ENCODE measurements at places on chromosomes 5 and 9.

DNA sequence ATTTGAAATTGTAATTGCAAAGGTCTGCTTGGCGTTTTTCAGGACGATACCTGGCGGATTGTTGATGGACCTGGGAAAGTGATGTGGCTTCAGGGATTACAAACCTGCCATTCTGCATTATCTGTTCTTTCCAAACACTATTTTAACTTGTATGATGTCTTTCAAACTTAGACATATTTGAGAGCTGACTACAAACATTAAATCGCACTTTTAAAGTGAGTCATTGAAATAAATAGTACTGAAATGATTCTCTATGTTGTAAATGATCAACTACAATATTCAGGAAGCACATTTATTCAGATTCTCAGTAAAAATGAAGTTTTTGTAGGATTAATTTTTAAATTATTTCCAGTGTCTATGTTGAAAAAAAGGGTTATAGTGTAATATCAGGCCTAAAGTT lies 32.3 kb upstream of the TMEM171 start:
- no peak for DNase-seq

GRCh38 chr5:88862547-88863175 lies 20.3 kb downstream of the MEF2C start:
- DNase-seq, result no peak

- no peak for DNase-seq
Measured at GRCh38 chr9:80020056-80020455, 448.3 kb downstream of the TLE4 start.

- DNase-seq, result no peak
Measured at GRCh38 chr5:126516852-126517251, 78.2 kb downstream of the ALDH7A1 start.

DNA sequence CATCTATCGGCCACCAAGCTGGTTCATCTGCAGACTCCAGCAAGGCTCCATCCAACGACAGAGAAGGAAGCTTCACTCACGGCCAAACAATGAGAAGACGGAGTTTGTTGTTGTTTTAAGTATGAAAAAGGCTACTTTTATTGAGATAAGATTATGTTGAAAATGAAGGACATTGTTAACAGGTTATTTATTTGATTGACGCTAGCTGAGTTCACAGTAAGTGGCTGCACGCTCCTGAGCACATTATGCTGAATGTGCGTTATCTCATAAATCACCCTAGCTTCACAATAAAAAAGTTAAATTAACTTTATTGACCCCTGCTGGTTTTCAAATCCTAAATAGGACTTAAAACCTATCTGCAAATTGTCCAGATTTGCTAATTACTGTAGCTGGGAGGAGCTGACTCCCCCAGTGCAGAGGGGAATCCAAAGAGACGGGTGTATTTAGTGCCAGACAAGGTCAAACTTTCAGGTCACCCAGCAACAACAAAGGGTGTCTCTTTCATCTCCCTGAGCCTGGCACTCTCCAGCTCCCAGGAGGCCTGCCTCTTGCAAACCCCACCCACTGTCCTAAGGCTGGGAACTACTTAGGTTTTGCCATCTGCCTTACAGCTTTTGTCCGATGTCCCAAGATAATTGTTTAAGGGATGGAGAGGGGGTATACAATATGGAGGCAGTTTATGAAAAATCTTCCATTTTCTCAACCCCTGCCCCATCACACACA lies 129.2 kb downstream of the ZDHHC21 start:
- no peak for DNase-seq

GRCh38 chr5:59161221-59162105 lies 578.6 kb downstream of the RAB3C start:
- DNase-seq, result no peak

GRCh38 chr5:171614971-171615653 lies 170.5 kb upstream of the SMIM23 start:
- DNase-seq, result no peak

DNA sequence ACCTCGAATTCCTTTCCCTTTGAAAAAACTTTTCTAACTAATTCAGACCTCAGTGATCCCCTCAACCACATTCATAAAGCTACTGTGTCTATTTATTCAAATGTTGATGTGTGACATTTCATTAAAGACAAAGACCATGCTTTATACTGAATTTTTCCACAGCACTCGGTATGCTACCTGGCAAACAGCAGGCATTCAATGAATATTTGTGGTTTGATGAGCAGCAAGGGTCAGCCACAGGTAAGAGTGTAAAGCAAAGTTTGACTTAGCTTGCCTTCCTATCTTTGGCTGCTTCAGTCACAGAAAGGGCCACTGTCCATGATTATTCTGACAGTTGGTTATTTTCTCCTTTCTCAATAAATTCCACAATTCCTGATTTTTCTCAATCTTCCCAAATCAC lies 5.1 kb upstream of the CDC42SE2 start:
- DNase-seq, result no peak

DNA sequence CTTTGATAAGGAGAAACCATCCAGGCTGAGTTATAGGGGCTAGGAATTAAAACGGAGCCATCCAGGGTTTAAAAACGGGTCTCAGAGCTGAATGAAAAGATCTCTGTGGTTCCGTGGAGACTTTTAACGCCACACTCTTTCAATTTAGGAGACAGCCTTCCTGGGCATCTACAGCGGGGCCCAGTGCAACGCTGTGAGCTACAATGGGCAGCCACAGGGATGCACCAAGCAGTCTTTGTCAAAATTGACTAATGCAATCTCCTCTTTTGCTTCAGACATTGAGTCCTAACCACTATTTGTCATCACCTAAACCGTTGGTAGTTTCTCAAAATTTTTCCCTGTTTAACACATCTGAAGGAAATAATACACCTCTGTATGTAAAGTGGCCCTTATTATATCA lies 96.6 kb upstream of the ABCA1 start:
- no peak for DNase-seq

- peak; percentile 42 for DNase-seq
Measured at GRCh38 chr9:36728651-36729520, 156.2 kb downstream of the MELK start.

GRCh38 chr9:23663946-23664345 lies 162.1 kb downstream of the ELAVL2 start:
- DNase-seq, result no peak

DNA sequence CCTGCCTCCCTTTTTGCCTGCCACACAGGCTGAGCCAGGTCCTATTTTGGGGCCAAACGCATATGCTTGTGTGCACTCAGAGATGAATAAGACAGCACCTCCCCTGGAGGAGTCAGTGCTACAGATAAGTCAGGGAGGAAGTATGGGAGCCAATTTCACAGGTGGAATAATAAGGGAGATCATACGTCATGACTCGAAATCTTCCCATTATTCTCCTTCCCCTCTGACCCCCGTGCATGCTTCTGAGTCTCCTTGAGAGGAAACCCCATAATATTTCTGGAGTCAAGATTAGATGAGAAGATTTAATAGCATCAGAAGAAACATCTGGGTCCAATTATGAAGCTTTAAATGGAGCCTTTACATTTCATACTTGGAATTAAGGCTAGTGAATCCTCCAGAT lies 15.1 kb upstream of the ZCCHC7 start:
- no peak for DNase-seq

DNA sequence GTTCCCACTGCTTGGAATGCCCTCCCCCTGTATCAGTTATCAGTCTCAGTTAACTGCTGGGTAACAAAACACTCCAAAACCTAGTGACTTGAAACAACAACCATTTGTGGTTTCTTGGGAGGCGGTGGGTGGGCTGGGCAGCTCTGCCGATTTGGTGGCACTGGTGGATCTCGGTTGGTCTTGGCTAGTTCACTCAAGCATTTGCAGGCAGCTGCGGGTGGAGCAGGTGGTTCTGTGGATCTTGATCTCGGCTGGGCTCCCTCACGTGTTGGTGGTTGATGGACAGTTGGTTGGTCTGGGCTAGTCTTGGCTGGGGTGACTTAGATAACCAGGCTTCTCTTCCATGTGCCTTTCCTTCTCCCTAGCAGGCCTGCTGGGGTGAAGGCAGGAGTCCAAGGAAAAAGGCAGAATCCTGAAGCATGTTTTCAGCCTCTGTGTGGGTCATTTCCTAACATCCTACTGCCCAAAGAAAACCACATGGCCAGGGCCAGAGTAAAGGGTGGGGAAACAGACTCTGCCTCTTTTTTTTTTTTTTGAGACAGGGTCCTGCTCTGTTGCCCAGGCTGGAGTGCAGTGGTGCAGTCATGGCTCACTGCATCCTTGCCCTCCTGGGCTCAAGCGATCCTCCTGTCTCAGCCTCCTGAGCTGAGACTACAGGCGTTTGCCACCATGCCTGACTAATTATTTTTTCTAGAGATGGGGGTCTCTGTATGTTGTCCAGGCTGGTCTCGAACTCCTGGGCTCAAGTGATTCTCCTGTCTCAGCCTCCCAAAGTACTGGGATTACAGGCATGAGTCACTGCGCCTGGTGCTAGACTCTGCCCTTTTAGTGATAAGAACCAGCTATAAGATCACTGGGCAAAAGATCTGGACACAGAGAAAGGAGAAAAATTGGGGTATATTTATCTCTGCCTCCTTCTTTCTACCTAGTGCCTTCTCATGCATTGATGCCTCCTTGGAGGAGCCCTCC lies 183.7 kb downstream of the RGS3 start:
- no peak for DNase-seq

- DNase-seq, result no peak
Measured at GRCh38 chr5:145948921-145949320, 12.5 kb downstream of the SH3RF2 start.

- peak; percentile 19 for DNase-seq
Measured at GRCh38 chr9:36191290-36191645, 547 bp downstream of the CLTA start.
